ENCODE measurements at places on chromosomes 6 and 20. TPM values are rescaled to one million over a fixed set of nuclear protein-coding genes. Genes with fewer than 3 reads are reported as not detected.

DNA sequence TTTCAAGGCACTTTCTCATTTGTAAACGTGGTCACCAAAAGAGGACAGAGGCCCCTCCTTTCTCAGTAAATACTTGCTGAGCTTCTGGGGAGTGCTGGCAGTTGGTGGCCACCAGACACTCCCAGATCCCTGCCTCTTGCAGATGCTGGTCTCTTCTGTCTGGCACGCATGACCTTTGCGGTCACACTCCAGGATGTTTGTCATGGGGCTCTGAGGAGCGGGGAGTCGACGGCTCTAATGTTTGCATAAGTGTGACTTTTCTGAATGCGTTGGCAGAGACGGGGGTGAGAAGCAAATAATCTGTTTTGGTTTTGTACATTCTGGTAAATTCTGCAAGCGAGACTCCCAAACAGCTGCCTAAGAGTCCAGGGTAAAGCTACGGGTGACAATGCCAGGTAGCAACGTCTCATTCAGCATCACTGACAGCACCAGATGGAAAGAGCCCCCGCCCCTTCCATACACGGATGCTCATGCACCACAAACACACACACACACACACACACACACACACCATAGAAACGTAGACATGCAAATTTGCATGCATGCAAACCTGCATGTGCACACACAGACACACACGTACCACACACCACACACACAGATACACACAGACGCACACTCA is 101.1 kb downstream of the YTHDF1 start:
- no peak for DNase-seq

GRCh38 chr6:27608916-27609883 is 136.3 kb upstream of the ZNF184 start:
- no peak for DNase-seq

DNA sequence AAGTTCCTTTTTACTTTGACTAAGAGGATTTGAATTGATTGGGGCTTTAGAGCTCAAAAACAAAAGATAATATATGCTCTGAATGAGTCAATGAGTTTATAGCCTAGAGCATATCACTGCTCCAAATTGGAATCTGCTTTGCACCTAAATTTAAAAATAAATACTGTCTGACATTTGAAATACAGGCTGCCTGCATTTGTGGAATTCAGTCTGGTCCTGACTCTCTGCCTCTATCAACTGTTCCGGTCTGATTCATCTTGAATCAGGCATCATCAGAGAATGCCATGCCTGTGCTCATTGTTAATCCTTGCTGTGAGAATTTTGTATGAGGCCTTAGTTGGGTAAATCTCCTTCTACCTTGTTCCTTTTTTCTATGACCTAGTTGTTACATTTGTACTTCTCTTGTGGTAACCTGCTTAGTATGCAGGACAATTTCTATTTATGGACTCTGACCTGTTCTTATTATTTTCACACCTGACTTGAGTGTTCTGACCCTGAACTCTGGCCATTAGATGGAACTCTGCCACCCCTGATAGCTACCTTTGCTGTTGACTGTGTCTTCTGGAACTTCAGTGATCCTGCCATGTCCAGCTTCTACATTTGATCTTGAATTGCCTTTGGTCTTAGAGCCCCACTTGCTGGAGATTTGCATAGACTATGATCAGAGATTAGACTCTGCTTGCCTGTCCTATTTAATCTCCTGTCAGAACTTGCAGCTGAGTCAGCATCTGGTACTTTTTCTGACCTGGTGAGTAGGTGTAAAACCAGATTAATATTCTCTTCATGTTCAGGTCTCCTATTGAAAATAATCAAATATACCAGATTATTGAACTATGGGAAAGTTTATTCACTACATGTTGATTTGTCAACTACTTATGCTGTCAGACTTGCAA is 442.7 kb upstream of the HS3ST5 start:
- DNase-seq, result no peak

GRCh38 chr6:132742495-132742894 is 15.2 kb downstream of the VNN2 start:
- DNase-seq, result no peak

GRCh38 chr20:41432746-41433145 is 66.1 kb upstream of the EMILIN3 start:
- DNase-seq, result no peak

- DNase-seq, result no peak
These were observed 51.5 kb upstream of the MTHFD1L start for GRCh38 chr6:150813993-150814359.

DNA sequence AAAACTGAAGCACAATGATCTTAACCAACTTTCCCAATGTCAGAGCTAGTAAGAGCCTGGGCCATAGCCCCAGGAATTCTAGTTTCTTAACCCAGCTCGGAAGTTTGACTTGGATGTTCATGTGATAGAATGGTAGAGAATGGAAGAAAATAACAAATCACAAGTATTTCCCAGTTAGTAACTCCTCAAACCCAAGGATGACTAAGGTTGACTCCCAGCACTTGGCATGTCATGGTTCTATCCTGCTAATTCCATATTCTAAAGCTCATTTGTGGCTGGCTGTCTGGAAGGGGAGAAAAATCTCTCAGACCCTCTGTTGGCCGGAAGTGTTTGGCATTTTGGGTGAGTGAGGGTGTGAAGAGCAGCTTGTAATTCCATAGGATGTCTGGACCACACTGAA is 248.7 kb downstream of the RFPL4B start:
- no peak for DNase-seq

- DNase-seq, result no peak
These were observed 37.5 kb downstream of the PTK7 start for GRCh38 chr6:43113431-43114260.

DNA sequence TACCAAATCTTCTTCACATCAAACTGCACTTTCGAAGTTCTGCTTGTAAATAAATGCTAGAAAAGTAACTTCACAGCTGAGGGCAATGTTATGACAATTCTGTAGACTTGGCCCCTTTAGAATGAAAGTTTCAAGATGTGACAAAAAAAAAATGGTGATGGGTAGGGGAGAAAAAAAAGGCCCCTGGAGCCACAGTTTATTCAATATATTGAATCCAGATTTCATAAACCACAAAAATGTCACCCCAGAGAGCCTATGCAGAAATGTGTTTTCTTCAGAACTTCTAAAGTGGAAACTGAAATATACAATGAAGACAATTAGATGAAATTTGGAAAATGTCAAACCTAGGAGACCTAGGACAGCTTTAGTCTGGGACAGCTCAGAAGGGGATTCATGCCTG is 143.1 kb downstream of the EDN3 start:
- no peak for DNase-seq

DNA sequence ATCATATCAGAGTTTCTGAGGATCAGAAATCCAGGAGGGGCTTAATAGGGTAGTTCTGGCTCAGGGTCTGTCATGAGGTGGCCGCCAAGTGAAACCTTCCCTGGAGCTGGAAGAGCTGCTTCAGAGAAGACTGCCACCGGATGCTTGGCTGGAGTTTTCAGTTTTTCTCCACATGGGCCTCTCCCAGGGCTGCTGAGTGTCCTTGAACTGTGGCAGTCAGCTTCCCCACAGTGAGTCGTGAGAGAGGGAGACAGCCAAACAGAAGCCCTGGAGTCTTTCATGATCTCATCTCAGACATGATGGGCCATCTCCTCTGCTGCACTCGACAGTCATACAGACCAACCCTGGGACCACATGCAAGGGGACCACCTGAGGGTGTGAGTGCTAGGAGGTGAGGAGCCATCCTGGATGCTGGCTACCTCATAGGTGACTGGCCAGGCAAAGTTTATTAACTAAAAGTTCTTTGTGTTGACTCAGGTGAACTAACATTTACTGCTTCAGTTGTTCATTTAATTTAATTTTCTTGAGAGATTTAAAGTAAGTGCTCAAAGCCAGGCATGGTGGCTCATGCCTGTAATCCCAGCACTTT is 71.5 kb downstream of the SHLD1 start:
- DNase-seq, result no peak

DNA sequence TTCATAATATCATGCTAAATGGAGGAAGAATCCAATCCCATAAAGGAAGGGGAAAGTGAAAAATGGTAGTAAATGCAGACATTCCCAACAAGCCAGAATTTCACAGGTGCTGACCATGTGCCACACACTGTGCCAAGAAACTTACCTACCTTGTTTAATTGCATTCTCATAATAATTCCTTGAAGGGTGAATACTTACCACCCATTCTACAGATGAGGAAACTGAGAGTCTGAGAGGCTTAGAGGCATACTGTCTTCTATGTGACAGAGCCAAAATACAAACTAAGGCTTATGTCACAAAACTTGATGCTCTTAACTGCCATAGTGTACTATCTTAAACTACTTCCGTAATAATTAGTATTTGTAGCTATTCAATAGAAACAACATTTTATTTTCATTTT is 454.7 kb downstream of the UTRN start:
- no peak for DNase-seq

DNA sequence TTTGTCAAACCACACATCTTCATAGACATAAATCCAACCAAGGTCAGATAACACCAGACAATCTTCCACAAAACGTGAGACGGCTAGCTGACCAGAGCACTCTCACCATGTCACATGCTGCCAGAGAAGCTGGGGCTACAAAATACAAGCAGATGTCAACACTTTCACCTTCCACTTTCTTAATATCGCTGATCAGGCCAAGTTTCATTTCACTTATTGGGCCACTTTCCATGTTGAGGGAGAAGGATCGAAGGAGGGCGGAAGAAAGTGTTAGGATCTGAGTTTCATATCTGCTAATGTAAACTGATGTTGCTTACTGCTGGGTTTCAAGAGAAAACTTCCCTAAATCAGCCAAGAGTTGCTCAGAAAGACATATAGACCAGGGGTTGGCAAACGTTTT is 177.0 kb upstream of the PRDM1 start:
- no peak for DNase-seq

DNA sequence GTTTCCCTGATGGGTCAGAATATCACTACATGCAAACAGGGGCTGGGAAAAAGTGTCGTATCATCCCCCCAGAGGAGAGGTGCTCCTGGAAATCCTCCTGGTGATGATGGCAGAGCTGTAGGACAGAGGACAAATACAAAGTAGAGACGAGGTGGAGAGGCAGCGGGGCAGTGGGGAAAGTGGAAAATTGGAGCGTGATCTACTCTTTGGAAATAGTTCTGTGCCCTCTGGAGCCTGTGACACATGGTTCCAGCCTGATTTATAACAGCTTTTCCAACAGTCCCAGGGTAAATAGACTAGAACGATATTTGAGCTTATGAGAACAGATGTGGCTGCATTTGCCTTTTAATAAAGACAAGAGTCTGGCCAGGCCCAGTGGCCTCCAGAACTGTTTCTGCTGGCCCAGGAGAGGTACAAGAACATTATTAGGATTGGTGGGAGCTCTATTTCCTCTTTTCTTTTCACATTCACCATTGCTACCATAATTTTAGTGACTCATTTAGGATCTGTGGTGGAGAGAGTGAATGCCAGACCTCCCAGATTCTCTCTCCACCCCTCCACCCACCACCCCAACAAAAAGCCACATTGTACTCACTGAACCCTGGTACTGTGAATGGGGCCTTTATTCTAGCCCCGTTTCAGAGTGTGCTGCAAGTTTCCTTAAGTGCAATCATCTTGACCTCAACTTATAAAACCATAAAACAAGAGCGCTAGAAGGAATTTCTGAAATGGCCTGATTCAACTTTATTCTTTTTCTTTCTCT is 78.3 kb downstream of the BTBD3 start:
- DNase-seq, result no peak

- no peak for DNase-seq
These were observed 45.0 kb downstream of the PHACTR1 start for GRCh38 chr6:12761376-12762115.

The AHCY gene
- total RNA-seq, result 66.2 TPM

The PAX1 gene
- not detected for total RNA-seq

The TEAD3 gene
- total RNA-seq, result 28.0 TPM

The IRF4 gene
- 0.22 TPM for total RNA-seq

The DPPA5 gene
- total RNA-seq, result not detected

The MUC22 gene
- total RNA-seq, result 0.08 TPM

The FAM83C gene
- total RNA-seq, result not detected

The MRPS26 gene
- 55.6 TPM for total RNA-seq

The PTGIS gene
- 26.3 TPM for total RNA-seq

Data from left ventricle myocardium inferior (tissue), 1 donor.